ENCODE measurements at places on chromosomes 3 and 15.

- DNase-seq: no peak
Observed at GRCh38 chr3:178352326-178353005, 183.8 kb upstream of the KCNMB2 start.

DNA sequence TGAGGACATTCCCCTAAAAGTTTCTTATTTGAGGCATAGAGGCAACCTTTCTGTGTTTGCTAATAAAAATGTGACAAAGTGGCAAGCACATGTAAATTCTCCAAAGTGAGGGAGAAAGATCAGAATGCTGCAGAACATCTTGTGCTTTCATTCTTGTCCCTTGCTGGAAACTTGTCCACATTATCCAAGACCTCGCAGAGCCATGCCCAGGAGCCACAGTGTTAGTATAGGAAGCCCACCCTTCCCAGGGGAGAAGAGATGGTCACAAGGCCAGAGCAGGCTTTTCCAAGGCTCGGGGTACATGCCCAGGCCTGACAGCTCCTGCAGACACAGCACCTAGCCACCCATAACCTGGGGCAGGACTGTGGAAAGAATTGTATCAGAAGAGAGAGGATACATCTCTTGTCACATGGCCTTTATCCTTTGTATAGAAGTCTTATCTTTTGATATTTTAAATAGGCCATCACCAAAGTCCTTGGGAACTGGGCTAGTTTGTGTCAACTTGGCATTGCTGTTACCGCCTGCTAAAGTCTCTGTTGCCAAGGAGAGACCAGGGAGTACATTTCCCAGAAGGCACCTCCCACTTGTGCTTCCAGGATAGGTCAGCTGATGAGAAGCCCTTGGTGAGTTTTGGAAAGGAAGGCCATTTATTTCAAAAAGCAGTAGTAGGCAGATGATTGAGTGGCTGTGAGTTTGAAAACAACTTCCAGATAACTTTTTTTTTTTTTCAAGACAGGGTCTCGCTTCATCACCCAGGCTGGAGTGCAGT, 10.5 kb downstream of the DLEC1 start:
- no peak for DNase-seq

GRCh38 chr3:88003115-88003755, 55.6 kb downstream of the CGGBP1 start:
- no peak for DNase-seq

- no peak for DNase-seq
Observed at GRCh38 chr3:62295571-62295970, 77.8 kb downstream of the FEZF2 start.

GRCh38 chr3:122315619-122316018, 9.4 kb upstream of the CSTA start:
- no peak for DNase-seq

- DNase-seq: no peak
Observed at GRCh38 chr15:55758580-55758986, 15.6 kb upstream of the PRTG start.

DNA sequence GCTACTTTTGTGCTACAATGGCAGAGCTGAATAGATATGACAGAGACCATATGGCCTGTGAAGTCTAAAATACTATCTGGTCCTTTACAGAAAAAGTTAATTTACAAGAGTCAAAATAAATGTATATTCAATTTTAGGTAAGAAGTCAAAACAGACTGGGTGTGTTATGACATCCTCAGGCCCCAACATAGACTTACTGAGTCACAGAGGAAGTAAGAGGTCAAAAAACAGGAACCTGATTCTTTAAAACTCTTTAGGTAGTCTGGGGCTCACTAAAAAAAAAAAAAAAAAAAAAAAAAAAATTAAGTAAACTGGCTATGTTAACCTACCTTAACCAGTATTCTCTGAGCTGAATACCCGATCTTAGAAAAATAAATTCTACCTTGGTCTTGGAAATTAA, 13.1 kb downstream of the DNAAF4 start:
- DNase-seq: no peak

GRCh38 chr15:85777250-85778106, 17.2 kb downstream of the KLHL25 start:
- DNase-seq: no peak

- no peak for DNase-seq
Observed at GRCh38 chr15:43735416-43735815, 10.8 kb upstream of the PDIA3 start.

DNA sequence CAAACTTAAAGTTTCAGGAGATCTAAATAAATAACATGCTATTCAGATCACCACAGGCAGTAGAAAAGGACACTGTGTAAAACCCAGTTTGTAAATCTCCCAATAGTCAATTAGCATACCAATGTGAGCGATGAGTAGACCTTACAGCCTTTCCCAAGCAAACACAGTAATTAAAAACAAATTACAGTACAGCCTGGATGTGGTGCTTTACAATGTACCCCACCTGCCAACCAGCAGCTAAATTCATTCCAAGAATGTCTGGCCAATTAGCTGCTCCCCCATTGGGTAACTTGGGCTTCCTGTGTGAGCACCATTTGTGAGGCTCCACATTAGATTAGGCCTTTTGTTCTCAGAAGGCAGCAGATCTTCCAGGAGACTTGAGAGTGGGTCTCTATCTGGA, 635.0 kb downstream of the TBL1XR1 start:
- no peak for DNase-seq

DNA sequence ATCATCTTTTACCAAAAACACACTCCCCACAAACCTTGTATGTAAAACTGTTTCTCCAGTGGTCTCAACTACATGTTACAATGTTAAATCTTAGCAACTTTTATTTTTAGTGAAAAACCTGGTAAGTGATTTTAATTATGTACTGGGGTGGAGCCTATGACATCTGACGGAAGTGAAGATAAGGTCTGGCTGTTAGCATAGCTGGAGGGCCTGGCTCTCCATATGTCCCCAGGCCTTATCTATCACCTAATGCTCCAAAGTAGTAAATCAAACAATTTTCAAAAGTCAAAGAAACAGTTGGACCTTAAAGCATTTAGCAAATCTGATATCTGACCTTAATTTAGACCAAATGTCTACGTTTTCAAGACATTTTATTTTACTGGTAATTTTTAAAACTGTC, 173.6 kb upstream of the SMAD3 start:
- no peak for DNase-seq

DNA sequence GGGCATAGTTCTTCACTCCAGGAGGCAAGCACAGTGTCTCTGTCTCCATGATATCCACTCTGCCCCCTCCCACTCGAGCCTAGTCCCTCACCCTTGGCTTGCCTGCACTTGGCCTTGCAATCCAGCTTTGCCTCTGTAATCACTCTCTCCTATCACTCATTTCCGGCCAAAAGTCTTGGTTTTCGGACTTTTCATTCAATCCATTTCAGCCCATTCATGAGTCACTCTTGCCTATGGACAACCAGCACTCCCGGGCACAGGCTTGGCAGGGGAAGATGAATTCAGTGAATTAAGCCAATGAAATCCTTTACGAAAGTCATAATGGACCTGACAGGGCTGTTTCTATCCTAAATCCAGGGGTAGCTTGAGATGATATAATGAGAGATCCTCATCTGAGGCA, 21.7 kb downstream of the DAZL start:
- no peak for DNase-seq

GRCh38 chr3:174295306-174296092, 563.6 kb upstream of the NAALADL2 start:
- no peak for DNase-seq

DNA sequence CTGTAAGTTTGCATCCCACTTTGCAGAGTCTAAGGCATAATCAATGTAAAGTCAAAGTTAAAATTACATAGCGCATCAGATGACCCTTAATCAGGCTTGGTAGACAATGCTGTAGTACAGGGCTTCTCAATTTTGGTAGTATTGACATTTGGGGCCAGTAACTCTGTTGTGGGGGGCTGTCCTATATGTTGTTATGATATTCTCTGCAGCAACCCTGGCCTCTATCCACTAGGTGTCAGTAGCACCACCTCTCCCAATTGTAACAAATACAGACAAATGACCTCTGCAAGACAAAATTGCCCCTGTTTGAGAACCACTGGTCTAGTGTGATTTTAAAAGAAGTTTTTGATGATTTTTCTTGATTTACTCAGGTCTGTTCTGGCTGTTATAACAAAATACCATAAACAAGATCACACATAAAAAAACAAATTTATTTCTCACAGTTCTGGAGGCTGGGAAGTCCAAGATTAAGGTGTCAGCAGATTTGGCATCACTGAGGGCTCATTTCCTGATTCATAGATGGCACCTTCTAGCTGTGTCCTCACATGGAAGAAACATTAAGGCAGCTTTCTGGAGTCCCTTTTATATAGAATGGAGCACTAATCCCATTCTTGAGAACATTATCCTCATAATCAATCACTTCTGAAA, 37.6 kb upstream of the SLC9A9 start:
- DNase-seq: no peak

DNA sequence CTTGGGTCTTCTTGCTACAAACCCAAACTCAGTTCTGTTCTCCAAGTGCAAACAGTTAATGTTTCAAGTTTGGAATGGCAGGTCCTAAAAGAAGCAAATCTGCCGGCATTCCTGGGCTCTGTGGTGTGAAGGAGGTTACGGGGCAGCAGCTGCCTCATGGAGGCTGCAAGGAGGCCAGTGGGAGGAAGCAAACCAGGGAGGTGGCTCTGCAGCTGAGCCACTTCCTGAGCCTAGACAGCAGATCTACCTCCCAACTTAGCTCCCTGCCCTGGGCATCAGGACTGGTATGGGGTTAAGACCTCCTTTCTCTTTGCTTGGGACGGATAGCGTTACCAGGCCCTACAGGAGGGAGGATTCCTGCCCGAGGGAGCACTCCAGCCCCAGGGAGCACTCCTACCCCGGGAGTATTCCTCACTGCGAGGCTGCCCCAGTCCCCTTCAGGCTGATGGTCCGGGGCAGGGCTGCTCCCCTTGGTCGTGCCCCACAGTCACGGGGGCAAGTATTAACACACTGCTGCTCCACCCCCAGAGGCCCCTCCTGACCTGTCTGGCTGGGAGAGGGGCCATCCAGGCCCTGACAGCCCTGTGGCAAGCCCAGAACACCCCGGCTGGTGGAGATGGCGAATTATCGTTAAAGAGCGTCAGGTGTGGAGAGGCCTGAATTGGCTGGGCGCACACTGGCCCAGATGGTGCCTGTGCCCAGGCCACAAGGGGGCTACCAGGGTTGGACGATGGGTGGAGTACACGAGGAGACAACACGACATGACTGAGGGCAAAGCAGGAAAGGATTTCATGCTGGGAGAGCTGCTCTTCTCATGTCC, 129.9 kb downstream of the ATP10A start:
- DNase-seq: no peak

GRCh38 chr15:96412045-96412905, 81.8 kb downstream of the NR2F2 start:
- no peak for DNase-seq

DNA sequence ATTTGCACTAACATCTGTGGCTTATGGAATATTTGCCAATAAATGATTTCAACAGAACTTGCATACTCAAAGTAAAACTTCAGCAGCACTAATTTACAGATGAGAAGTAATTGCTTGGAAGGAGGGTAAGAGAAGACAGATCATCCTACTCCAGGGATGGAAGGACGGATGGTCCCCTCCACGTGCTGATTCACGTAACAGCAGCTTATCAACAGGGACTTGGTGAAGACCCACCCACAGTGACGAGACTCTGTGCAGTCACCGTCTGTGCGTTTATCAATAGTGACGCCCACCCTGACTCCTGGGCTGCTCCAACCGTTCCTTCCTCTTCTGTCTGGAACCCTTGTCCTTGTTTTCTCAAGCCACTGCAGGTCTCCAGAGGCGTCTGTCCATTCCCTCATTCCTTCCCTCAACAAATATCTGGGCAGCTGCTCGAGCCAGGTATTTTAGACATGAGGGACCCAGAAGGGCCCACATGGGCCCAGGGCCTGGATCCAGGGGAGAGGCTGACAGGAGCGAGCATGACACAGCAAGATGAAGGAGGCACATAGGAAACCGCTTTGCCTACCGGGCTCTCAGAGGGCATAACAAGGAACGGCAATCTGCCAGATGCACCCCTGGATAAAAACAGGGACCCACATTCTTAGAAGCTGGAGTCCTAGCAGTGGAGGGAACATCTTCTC, 33.3 kb downstream of the PCSK6 start:
- no peak for DNase-seq

GRCh38 chr3:158683230-158683962, 10.9 kb upstream of the LXN start:
- DNase-seq: no peak

- DNase-seq: no peak
Observed at GRCh38 chr3:38707730-38708129, 58.2 kb upstream of the SCN5A start.

- DNase-seq: no peak
Observed at GRCh38 chr15:51883271-51883837, 53.9 kb downstream of the TMOD3 start.

GRCh38 chr15:77881950-77882349, 195.6 kb downstream of the TBC1D2B start:
- DNase-seq: no peak

- no peak for DNase-seq
Observed at GRCh38 chr3:36221975-36222374, 158.3 kb upstream of the STAC start.

DNA sequence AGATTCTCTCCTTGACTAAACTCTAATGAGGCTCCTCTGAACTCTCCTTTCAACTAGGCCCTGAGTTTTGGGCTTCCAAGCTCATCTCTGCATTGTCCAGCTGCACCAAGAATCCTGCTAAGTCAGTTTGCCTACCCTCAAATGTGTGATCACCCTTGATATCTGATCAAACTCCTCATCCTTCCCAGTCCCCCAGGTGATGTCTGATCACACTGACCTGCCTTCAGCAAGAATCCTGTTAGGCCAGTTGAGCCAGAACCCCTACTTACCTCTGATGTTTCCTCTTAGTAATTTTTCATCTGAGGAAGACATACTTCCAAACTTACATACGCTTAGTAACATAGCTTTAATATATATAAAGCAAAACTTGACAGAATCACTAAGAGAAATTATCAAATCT, 28.8 kb downstream of the SUMF1 start:
- no peak for DNase-seq

GRCh38 chr3:170044795-170045244, 7.0 kb downstream of the GPR160 start:
- no peak for DNase-seq

DNA sequence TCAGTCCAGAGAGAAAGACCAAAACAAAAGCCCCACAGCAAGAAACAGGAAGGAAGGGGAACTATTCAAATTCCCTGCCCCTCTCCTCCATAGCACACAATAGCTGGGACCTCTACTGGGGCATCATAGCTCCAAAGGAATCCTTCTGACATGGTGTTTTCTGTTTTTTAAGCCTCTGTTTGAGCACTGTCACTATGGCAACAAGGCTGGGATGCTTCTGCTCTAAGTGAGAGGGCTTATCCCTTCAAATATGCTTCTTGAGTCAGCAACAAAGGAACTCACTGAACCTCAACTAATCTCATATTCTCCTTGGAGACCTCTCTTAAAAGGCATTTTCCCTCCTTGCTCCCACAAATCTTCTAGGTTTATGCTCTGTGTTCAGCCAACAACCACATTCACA, 40.5 kb downstream of the MYLK start:
- no peak for DNase-seq

- DNase-seq: no peak
Observed at GRCh38 chr15:55513152-55513551, 5.1 kb upstream of the DNAAF4 start.

DNA sequence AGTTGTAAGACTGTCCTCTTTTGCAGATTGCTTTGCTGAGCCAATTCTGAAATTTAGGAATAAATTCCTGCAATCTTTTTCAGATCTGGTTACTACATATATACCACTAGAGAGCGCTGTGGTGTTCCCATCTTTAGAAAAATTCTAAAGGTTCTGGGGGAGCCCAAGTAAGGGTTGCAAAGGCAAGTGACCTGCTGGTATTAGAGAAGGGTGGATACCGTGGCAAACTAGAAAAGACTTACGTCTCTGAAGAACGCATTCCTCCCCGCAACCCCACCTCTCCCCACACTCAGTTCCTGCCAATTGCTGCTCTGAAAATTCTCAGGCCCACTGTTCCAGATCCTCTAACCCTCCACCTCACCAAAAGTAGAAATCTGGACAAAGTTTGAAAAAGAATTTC, 48.5 kb downstream of the EFHB start:
- no peak for DNase-seq

Data from nucleus accumbens (tissue), 56 donors.